ENCODE measurements at places on chromosomes 4 and X.

GRCh38 chr4:150773729-150774449 is 191.9 kb downstream of the MAB21L2 start:
- no peak for DNase-seq

GRCh38 chrX:70434352-70434866 is 10.2 kb upstream of the DLG3 start:
- DNase-seq, result peak; percentile 69

DNA sequence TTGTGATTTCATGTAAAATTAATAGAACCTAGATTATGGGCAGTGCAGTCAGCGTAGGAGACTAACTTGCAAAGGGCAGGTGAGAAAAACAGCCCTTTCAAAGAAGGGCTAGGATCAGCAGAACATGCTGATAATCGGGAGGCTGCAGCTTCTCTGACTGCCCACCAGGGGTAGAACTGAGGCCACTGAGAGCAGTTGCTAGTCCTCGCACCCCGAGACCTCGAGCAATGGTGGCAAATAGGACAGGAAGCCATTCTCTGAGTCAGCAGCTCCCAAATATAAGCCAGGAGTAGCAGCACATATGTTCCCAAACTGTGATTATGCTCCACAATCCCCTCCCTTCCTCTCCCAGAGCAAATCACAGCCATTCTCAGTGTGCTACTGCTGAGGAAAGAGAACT is 186.5 kb downstream of the MSL3 start:
- DNase-seq, result no peak

GRCh38 chrX:6962006-6962355 is 185.5 kb upstream of the STS start:
- no peak for DNase-seq

- DNase-seq, result no peak
These were observed 46.4 kb upstream of the PARM1 start for GRCh38 chr4:74886484-74886883.

DNA sequence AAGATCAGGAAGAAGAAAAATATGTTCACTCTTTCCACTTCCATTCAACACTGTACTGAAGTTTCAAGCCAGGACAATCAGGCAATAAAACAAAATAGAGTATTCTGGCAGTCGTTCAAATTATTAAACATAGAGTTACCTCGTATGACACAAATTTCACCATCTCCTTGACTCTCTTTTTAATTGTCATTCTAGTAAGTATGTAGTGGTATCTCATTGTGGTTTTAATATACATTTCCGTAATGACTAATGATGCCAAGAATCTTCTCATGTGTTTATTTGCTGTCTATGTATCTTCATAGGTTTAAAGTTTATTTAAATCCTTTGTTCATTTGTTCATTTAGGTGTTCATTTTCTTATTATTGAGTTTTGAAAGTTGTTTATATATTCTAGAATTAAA is 352.2 kb downstream of the IDS start:
- DNase-seq, result no peak

GRCh38 chr4:136562834-136563233 is 969.5 kb downstream of the PCDH18 start:
- no peak for DNase-seq

DNA sequence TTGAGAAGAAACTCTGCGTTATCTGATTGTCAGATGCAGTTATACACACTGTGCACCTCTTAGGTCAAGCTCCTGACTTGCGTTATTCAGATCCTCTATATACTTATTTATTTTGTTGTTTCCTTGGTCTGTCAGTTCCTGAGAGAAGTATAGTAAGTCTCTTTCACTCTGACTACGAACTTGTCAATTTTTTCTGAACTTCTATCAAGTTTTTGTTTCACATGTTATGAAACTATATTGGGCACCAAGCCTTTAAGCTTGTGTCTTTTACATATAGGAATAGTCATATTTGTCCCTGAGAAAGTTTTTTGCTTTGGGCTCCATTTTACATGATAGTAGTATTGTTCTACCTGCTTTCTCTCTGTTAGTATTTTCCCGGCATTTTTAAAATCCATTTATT is 31.7 kb downstream of the ZNF275 start:
- no peak for DNase-seq

DNA sequence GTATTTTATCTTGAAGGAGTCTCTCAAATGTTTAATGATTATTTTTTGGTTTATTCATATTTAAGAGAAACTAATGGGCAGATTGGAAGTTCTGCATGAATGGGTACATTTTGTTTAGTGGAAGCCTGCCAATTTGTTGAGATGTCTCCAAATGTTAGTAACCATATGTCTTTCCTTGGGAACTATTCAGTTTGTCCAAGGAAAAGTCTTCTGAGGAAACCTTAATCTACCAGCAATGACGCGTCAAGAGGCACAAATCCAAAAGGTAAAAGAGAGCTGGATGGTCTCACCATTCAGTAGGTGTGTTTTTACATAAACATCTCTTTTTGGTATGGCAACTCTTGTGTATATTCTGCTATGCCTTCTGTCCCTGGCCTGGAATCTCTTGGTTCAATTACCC is 37.4 kb upstream of the NDST3 start:
- DNase-seq, result no peak

- DNase-seq, result no peak
These were observed 17.0 kb downstream of the CA5B start for GRCh38 chrX:15755091-15755490.

DNA sequence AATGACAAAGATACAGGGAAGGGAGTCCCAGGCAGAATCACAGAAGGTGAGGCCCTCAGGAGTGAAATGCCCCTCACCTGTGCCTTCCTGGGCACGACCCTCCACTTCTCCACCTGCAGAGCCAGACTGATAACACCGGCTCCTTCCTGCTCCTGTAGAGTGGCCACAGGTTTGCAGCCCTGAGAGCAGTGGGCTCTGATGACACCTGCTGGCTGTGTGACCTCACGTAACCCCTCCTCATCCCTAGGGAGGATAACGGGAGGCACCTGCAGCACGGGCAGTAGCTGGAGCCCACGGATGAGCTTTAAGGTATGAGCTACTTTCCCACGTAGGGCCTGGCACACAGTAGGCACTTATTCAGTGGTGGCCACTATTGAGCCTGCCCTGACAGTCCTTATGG is 25.5 kb upstream of the MAN2B2 start:
- DNase-seq, result no peak

DNA sequence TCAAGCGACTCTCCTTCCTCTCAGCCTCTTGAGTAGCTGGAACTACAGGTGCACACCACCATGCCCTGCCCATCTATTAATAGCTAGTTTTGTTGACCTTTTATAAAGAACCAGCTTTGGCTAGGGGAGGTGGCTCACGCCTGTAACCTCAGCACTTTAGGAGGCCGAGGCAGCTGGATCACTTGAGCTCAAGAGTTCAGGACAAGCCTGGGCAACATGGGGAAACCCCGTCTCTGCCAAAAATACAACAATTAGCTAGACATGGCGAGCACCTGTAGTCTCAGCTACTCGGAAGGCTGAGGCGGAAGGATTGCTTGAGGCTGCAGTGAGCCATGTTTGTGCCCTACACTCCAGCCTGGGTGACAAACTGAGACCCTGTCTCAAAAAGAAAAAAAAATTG is 2.7 kb downstream of the TKTL1 start:
- DNase-seq, result no peak

- DNase-seq, result no peak
These were observed 67.8 kb downstream of the PSAPL1 start for GRCh38 chr4:7366954-7367353.
